ENCODE measurements at places on chromosomes 3 and 15. TPM values are rescaled to one million over a fixed set of nuclear protein-coding genes. Genes with fewer than 3 reads are reported as not detected.
A peak's percentile ranks its signal among the peaks of the same experiment; 100 is the strongest.

Gene SRGAP3
- 3.7 TPM for total RNA-seq

Gene GCNT3
- total RNA-seq: 2.9 TPM

Gene HMCES
- total RNA-seq: 34.5 TPM

Gene TOPAZ1
- not detected for total RNA-seq

Gene LRRC31
- total RNA-seq: not detected

- no peaks in the 10 kb centered on the region for H3K36me3 ChIP-seq
- DNase-seq: no peak
- H3K27me3 ChIP-seq: no peaks in the 10 kb centered on the region
- H3K27ac ChIP-seq: no peak overlapping the region
- no peak overlapping the region for H3K4me3 ChIP-seq
Observed at GRCh38 chr3:171390051-171390941, 69.9 kb downstream of the TNIK start.

DNA sequence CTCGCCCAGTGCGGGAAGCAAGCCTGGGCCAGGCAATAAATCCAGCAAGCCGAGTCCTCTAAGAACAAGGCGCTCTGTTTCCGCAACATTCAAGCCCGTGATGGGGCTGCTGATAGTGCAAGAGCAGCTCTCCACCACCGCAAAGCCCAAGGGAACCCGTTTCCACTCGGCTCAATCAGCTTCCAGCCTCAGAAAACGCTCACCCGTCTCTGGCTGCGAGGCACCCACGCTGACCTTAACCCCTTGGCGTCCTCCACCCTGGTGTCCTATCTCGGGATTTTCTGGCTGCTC lies 17.8 kb downstream of the SPATA12 start:
- no peak for DNase-seq
- peak overlapping the region; percentile 81 for H3K27ac ChIP-seq
- H3K4me3 ChIP-seq: peak overlapping the region; percentile 78
- no peaks in the 10 kb centered on the region for H3K27me3 ChIP-seq

DNA sequence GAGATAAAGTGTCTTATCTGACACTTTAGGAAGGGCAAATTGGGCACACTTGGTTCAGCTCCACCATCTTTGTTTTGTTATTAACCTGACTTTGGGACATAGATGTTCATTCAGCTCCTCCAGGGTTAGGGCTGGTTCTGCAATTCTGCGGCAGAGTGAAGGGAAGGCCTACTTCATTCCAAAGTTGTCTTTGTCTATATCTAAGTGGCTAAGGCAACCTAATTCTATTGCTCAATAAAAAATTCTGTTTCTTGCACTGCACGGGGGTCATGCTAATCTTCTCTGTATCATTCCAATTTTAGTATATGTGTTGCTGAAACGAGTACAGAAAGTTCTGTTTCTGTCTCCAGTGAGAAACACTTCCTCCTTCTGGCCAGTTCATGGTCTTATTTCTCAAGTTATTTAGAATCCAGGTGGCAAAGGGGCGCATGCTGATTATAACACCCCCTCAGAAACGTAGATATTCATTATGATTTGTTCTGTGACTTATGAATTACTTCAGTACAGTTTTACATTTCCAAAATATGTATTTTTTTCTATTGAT lies 53.5 kb downstream of the PFN2 start:
- H3K4me3 ChIP-seq: no peak overlapping the region
- H3K36me3 ChIP-seq: peaks cover 12% of the 10 kb centered on the region
- no peaks in the 10 kb centered on the region for H3K27me3 ChIP-seq
- H3K4me1 ChIP-seq: no peaks in the 10 kb centered on the region
- H3K27ac ChIP-seq: no peak overlapping the region
- DNase-seq: no peak

- no peak for DNase-seq
- H3K27me3 ChIP-seq: no peaks in the 10 kb centered on the region
- H3K36me3 ChIP-seq: no peaks in the 10 kb centered on the region
- H3K4me3 ChIP-seq: no peak overlapping the region
- no peaks in the 10 kb centered on the region for H3K4me1 ChIP-seq
- no peak overlapping the region for H3K27ac ChIP-seq
Observed at GRCh38 chr3:139074565-139075115, 29.9 kb upstream of the PRR23C start.

DNA sequence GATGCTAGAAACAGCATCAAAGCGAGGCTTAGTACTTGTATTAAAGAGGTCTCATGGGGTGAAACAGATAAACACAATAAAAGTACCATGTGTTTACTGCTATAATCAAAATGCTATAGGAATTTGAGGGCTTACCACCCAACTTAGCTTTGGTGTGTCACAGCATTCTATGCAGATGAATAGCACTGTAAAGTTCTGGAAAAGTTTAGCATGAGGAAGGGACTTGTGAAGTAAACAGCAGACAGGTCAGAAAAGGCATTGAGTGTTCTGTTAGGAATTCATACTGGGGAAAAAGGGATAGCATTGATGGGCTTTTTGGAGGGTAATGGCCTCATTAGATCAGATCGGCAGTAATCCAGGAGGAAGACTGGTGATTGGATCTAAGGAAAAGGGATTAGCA lies 505.3 kb downstream of the NLGN1 start:
- H3K4me3 ChIP-seq: no peak overlapping the region
- no peaks in the 10 kb centered on the region for H3K36me3 ChIP-seq
- no peaks in the 10 kb centered on the region for H3K4me1 ChIP-seq
- no peak overlapping the region for H3K27ac ChIP-seq
- DNase-seq: no peak
- H3K27me3 ChIP-seq: no peaks in the 10 kb centered on the region

- H3K4me1 ChIP-seq: no peaks in the 10 kb centered on the region
- H3K27me3 ChIP-seq: no peaks in the 10 kb centered on the region
- peak; percentile 42 for DNase-seq
- H3K27ac ChIP-seq: no peak overlapping the region
Observed at GRCh38 chr3:159964166-159964973, 24.3 kb upstream of the IL12A start.

GRCh38 chr3:12185172-12185710 lies 26.5 kb upstream of the TIMP4 start:
- no peak overlapping the region for H3K27ac ChIP-seq
- peak; percentile 74 for DNase-seq
- H3K4me1 ChIP-seq: peaks cover 5% of the 10 kb centered on the region
- H3K4me3 ChIP-seq: no peak overlapping the region
- no peaks in the 10 kb centered on the region for H3K27me3 ChIP-seq

DNA sequence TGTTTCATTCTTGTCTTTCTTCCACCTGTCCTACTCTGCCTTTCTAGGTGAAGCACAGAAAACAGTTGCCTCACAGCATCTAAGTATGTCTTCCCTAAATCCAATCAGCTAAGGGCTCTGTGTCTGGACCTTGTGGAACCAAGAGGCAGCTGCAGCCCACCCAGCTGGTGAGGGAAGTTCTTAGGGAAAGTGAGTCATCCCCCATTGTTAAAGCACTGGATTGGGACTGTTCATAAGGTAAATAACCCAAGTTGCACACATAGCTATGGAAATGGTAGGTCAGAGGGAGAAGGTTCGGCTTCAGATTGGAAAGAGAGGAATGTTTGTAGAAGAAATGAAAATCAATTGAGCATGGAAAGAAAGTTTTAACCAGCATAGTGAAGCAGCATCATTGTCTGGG lies 18.0 kb upstream of the ARNT2 start:
- no peaks in the 10 kb centered on the region for H3K27me3 ChIP-seq
- no peak overlapping the region for H3K27ac ChIP-seq
- no peak overlapping the region for H3K4me3 ChIP-seq
- peak; percentile 64 for DNase-seq
- no peaks in the 10 kb centered on the region for H3K36me3 ChIP-seq
- H3K4me1 ChIP-seq: no peaks in the 10 kb centered on the region

GRCh38 chr3:48435774-48436476 lies 4.0 kb downstream of the CCDC51 start:
- H3K36me3 ChIP-seq: no peaks in the 10 kb centered on the region
- H3K27ac ChIP-seq: peak overlapping the region; percentile 99
- H3K4me3 ChIP-seq: no peak overlapping the region
- no peaks in the 10 kb centered on the region for H3K27me3 ChIP-seq
- DNase-seq: no peak

DNA sequence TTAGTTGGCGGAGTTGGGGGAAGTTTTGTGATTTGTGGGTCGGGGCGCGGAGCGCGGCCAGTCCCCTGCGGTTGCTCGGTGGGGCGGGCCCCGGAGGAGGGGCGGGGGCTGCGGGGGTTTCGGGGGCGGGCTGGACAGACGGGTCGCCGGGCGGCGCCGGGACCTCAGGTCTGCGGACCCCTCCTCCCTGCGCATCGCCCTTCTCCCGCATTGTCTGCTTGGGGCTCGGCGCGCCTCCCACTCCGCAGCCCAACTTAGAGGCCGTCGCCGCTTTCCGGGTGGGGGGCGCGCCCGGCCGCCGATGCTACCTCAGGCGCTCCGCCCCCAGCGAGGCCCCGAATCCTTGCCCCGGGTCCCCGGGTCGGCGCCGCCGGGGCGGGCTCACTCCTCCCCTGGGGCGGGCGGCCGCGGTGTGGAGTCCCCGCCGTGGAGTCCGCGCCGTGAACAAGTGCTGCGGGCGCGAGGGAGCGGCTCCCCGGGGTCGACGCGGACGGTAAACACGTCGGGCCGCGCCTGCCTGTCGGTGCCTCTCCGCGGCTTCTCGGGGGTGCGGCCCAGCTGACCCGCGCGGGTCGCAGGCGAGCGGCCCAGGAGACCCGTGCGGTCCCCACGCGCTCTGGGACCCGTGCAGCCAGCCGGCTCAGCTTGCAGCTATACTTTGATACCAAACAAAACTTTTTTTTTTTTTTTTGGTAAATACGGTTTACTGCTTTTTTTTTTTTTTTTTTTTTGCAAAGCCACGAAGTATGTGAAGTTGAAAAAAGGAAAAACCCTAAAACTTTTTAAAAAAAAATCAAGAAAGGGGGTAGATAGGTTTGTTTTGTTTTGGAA lies 624 bp downstream of the AKAP13 start:
- H3K36me3 ChIP-seq: no peaks in the 10 kb centered on the region
- H3K27me3 ChIP-seq: no peaks in the 10 kb centered on the region
- peak overlapping the region; percentile 98 for H3K27ac ChIP-seq
- DNase-seq: peak; percentile 79
- peak overlapping the region; percentile 96 for H3K4me3 ChIP-seq

DNA sequence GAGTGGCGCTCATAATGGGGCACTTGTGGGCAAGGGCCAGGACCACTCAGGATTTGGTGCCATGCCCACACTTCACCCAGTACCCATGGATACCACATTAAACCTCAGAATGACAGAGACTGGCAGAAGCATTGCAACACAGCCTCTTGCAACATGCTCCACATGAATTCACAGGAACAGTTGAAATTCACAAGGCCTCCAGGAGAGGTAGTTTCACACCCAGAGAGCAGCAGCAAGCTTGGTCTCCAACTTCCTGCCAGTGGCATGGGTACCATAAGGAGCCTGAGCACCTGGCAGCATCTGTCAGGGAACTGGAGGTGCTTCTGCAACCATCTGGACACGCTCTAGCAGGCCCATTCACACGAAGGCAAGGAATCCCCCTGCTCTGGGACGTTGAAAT lies 101.0 kb downstream of the OSBPL10 start:
- no peak overlapping the region for H3K27ac ChIP-seq
- H3K4me1 ChIP-seq: peaks cover 14% of the 10 kb centered on the region
- H3K27me3 ChIP-seq: no peaks in the 10 kb centered on the region
- DNase-seq: no peak
- no peak overlapping the region for H3K4me3 ChIP-seq
- H3K36me3 ChIP-seq: no peaks in the 10 kb centered on the region

GRCh38 chr3:71537211-71537611 lies 46.3 kb downstream of the FOXP1 start:
- no peaks in the 10 kb centered on the region for H3K27me3 ChIP-seq
- no peaks in the 10 kb centered on the region for H3K36me3 ChIP-seq
- no peak for DNase-seq
- H3K27ac ChIP-seq: peak overlapping the region; percentile 57
- H3K4me1 ChIP-seq: peaks cover 56% of the 10 kb centered on the region

DNA sequence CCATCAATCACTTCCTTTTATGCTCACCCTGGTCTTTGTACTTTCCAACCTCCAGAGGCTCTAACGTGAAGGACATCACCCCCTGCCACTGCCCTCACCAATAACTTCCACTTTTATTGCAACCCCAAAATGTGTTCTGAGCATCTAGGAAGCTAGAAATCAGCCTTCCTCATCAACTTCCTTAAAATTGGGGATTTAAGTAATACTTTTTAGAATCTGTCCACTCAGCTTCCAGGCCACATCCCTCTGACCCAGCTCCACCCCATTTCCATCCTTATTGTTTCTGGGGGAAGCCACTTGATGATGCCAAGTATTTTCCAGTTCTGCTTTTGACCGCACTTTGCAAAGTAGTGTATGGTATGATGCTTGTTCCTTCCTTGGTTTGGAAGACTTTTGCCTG lies 73.5 kb upstream of the XCR1 start:
- DNase-seq: no peak
- peaks cover 15% of the 10 kb centered on the region for H3K4me1 ChIP-seq
- H3K4me3 ChIP-seq: no peak overlapping the region
- H3K27me3 ChIP-seq: no peaks in the 10 kb centered on the region
- H3K27ac ChIP-seq: no peak overlapping the region
- no peaks in the 10 kb centered on the region for H3K36me3 ChIP-seq

DNA sequence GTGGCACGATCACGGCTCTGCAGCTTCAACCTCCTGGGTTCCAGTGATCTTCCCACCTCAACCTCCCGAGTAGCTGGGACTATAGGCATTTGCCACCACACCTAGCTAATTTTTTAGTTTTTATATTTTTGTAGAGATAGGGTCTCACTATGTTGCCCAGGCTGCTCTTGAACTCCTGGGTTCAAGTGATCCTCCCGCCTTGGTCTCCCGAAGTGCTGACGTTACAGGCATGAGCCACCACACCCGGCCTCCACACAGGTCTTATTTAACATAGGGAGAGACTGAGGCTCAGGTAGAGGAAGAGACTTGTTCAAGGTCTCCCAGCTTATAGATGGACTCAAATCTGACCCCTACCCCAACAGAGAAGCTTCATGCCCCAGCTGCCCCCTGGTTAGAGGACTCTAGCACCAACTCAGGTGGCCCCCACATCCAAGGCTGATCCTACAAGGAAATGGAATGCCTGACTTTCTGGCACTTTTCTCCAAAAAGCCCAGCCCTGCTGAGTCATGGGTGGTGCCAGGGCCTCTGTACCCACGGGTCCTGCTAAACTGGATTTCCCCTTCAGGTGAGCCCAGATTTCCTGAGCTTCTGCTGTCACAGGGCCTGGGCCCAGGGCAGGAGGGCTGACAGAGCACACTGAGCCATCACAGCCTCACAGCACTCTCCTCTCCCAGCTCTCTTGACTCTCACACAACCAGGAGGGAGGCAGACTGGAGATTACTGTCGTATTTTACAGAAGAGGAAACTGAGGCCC lies 5.6 kb downstream of the TMEM40 start:
- no peak for DNase-seq
- no peak overlapping the region for H3K4me3 ChIP-seq
- peaks cover 26% of the 10 kb centered on the region for H3K4me1 ChIP-seq
- no peaks in the 10 kb centered on the region for H3K36me3 ChIP-seq
- H3K27me3 ChIP-seq: no peaks in the 10 kb centered on the region

DNA sequence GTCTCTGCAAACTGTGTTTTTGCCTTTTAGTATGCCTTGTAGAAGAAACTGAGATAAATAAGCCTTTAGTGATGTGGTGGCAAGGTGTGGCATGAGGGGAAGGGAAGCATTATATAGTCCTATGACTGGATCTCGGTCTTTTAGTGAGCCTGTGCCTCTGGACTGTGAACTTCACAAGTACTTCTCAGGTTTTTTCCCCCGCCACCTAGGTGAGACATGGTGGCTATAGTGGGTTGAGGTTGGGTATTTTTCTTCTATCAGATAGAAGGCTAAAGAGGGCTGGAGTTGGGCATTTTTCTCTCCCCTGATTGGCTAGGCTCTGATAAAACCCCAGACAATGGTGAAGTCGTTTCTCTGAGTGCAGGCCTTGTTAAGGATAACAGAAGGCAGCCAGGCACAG lies 38.7 kb upstream of the ZFAND6 start:
- no peaks in the 10 kb centered on the region for H3K4me1 ChIP-seq
- H3K36me3 ChIP-seq: no peaks in the 10 kb centered on the region
- H3K27me3 ChIP-seq: no peaks in the 10 kb centered on the region
- no peak overlapping the region for H3K27ac ChIP-seq
- DNase-seq: no peak
